ENCODE measurements at places on chromosomes 3 and 15.

DNA sequence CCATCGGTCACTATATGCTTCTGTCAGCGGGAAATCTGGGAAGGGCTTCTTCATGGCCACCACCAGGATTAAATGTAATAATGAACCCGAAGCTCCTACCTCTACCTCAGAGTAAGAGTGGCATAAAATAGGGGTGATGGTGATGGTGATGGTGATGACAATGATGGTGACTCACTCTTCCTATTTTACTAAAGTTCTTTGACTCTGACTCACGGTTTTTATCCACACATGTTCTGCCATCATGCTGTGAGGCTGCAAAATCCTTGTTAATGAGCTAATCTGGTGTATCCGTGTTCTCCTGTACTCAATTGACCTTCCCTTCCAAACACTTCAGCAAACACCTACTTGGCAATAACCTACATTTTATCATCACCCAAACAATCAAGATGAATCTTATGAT is 18.3 kb upstream of the FOXP1 start:
- DNase-seq, result no peak

- no peak for DNase-seq
These were observed 249.1 kb downstream of the STAG1 start for GRCh38 chr3:136503056-136503455.

DNA sequence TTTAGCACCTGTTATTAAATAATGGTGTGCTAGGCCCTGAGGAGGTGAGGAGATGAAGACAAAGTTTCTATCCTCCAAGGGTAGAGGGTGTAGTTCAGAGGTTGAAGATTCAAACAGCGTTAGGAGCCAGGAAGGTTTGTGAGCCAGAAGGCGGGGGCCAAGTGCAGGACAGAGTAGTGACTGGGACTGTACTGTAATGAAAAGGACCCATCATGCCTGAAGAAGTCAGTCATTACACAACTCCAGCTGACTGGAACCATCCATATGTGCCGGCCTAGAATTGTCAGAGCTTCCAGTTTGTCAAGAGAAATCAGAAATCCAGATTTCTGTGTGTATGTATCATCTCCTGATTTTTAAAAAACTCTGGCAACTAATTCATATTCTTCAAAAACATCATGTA is 54.8 kb downstream of the FILIP1L start:
- DNase-seq, result no peak

DNA sequence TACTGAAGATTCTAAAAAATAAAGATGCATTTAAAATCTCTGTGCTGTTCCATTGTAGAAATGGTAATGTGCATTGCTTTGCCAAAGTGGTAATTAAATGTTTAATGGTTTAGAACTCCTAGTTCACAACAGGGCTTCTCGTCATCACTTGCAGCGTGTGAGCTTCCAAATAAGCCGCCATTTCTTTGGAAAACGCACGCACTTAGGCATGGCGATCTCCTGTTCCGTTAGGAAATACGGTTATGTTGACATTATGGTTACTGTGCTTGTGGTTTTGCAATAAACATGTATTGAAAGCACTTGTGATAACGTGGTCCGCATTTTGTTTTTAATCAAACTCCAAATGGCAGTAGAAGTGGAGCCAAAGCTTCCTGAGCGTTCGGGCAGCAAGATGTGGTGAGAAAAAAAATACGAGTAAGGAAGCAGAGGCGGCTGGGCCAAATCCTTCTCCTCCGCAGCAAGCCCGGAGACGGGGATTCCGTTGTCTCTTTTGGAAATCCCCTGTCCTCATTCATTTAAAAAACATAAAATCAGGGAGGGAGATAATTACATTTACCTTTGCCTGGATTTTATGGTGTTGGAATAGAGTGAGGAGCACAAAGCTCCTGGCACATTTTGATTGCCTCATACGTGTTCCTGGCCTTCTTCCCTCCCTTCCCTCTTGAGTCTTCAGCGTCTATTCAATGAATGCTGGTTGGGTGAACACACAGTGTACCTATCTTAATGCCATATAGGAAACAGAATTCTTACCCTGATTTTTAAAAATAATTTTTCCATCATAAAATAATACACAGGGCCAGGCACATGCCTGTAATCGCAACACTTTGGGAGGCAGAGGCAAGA is 97.5 kb downstream of the SLC49A4 start:
- DNase-seq, result no peak

- DNase-seq, result no peak
These were observed 55.0 kb upstream of the SKOR1 start for GRCh38 chr15:67770358-67770628.

DNA sequence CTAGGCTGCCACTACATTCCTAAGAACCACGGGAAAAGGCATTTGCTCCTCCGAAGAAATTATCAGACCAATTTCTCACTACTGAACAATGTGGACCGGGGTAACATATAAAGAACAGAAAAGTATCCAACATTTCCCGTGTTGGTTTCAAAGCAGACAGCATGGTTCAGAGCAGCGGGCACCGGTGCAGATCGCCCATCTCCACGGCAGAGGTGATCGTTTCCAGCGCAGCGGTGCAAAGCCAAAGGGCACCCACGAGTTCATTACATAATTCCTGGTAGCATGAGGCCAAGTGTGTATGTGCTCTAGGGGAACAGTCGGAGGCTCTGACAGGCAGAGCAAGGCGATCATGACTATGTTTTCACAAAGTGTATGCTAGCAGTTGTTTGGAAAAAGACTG is 13.2 kb downstream of the GRK7 start:
- DNase-seq, result no peak

DNA sequence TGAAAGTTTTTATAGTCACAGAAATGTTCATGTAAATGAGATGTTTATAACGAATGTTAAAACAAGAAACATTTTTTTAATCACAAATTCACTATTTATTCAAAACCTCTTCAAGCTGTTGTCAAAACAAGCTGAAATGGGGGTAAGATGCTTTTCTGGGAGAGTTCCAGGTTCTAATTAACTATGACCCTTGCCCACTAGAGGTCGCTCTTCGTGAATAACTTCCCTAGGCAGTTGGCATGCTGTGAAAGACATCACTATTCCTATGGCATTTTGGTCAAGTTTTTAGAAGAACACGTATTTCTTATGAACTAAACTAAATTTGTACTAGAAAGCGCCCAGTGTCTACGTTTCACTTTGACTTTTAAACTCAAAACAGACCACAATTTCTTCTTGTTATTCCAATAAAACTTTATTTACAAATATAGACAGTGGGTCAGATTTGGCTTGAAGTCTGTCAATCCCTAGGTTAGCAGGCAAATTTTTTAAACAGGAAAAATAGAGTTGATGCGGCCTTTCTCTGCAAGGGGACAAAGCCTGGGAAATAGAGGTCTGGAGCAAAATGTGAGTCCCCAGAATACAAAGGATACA is 62.8 kb upstream of the CMTM8 start:
- DNase-seq, result peak; percentile 33

DNA sequence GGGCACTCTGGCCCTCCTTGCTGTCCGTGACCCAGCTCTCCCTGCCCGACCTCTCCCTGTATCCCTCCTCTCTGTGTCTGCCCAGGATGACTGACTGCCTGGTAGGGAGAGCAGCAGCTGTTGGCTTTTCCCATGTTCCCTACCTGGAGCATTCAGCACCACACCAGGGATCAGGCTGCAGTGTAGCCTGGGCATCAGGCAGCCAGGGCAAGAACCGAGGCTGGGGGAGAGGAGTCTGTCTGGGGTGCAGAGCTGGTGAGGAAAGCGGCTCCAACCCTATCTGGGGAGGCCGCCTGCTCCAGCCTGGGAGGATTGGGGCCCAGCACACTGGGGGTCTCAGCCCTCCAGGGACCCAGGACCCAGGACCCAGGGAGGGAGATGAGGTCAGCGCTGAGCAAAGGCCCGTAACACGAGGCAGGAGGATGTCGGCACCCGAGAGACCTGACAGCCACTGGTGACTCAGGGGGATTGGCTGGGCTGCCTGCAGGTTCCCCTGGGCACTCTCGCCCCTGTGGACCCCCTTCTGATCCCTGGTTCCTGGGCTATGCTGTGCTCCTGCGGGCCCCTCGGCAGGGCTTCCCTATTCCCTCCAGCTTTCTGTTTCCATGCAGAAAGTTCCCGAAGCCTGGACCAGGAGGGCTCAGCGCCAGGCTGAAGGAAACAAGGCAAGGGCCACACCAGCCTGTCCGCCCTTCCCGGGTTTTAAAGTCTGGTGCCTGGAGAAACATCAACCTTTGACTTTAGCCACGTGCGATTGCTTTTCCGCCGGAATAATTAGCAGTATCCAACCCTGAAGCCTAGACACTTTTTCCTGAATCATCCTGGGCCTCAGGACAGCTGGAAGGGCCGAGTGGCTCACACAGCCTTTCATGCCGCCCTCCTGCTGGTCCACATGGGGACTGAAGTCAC is 128.2 kb upstream of the MEF2A start:
- no peak for DNase-seq

GRCh38 chr3:123424321-123424998 is 24.4 kb downstream of the ADCY5 start:
- no peak for DNase-seq

GRCh38 chr15:92028389-92028724 is 174.8 kb downstream of the SLCO3A1 start:
- no peak for DNase-seq
